ENCODE measurements at places on chromosomes 7 and 10.

GRCh38 chr10:35635576-35635975, 6.5 kb downstream of the FZD8 start:
- DNase-seq: no peak

DNA sequence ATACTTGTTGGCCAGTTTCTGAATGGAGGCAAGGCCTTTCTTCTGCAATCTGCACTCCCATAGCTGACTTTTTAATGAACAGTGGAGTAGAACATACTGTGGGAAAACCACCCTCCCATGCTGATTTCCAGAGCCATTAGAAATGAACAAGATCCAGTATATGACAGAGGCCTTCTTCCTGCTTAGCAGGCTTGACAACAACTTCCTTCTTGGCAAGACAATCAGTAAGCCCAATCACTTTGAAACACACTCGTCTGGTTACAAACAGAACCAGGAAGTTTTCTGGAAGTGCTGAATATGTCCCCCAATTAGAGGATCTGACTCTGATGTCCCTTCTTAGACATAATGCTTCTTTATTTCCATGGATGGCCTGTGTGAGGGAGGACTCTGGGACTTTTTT, 103.4 kb downstream of the SAMD9 start:
- no peak for DNase-seq

- no peak for DNase-seq
Observed at GRCh38 chr10:5043716-5044115, 40.1 kb upstream of the AKR1C2 start.

GRCh38 chr7:152476551-152476950, 40.7 kb upstream of the KMT2C start:
- DNase-seq: no peak

DNA sequence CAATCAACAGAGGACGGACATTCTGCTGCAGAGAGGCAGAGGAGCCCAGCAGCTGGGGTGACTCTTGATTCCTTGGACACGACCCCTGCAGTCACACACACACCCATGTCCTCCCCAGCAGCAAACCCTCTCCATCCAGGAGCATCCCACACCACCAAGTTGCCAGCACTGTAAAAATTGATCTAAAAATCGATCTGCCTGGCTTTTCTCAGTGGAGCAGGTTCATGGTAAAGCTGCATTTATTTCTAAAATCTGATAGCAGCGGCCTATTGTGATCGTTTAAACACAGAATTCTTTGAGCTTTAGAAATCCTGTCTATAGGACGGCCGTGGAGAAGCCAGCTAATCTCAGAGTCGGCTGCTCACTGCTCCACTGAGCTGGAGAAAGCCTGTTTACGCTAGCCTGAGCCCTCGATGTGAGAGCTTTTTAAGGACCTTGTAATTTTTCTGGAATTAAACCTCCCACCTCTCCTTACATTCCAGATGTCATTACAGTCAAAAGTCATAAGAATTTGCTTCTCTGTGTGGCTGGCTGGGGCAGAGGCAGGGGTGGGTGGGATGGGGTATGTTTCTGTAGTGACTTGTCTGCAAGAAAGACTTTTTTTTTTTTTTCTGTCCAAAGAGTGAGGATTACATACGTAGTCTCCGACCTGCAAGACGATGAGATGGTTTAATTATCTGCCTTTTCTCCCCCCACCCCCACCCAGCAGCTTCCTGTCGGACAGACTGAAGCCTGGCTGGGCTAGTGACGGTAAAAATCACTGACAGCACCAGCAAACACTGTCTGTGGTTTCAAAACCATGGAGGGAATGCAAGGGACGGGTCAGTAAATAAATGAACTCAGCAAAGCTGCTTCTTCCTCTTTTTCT, 31.6 kb downstream of the TRIM8 start:
- no peak for DNase-seq

- no peak for DNase-seq
Observed at GRCh38 chr10:17668435-17669184, 24.7 kb downstream of the STAM start.

GRCh38 chr7:95960706-95961244, 188.4 kb downstream of the DYNC1I1 start:
- DNase-seq: no peak

DNA sequence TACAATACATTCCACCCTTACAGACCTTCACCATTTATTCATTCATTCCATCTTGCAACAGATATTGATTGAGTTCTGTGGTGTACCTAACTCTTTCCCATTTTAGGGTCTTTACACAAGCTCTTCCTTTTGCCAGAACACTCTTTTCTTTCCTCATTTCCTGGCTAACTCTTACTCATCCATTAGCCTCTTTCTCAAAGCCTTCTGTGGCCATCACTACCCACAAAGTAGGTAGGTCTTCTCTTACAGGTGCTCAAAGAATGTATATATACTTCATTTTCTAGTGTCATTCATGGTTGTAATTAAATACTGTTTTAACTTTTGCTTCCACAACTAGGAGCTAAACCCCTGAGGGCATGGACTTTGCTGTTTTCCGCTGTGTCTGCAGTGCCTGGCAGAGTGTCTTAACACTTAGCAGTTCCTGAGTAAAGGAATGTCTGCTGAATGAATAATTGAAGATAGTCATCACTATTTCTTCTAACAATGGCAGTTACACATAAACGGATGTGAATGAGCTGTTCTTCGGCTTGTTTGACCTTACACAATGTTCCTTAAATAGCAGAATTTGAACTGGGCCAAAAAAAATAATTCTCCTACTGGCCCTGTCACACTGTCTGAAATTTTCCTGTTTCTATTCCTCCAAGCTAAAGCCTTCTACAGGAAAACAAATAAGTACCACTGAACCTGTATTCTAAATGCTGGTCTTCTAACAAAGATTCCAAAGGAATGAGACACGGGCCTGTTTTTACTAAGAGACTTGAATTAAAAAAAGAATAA, 15.1 kb downstream of the BCAP29 start:
- no peak for DNase-seq

GRCh38 chr10:79103585-79103984, 34.8 kb downstream of the ZMIZ1 start:
- no peak for DNase-seq

DNA sequence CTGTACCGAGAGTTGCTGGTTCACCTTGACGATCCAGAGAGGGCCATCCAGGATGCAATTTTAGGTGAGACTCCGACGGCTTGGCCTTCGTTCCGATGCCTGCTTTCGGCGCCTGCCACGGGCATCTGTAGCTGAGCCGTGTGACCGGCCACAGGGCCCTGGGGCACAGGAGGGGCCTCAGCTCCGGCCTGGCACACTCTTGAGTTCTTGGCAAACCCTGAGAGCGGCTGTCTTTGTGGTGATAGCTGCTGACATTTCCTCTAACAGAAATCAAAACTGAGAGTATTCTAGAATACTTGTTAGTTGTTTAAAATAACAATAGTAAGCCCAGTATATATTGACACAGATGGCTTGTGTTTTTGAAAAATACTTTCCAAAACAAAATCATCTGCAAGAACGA, 52.2 kb upstream of the SUN1 start:
- no peak for DNase-seq

- no peak for DNase-seq
Observed at GRCh38 chr10:101752241-101752640, 23.7 kb downstream of the FGF8 start.

DNA sequence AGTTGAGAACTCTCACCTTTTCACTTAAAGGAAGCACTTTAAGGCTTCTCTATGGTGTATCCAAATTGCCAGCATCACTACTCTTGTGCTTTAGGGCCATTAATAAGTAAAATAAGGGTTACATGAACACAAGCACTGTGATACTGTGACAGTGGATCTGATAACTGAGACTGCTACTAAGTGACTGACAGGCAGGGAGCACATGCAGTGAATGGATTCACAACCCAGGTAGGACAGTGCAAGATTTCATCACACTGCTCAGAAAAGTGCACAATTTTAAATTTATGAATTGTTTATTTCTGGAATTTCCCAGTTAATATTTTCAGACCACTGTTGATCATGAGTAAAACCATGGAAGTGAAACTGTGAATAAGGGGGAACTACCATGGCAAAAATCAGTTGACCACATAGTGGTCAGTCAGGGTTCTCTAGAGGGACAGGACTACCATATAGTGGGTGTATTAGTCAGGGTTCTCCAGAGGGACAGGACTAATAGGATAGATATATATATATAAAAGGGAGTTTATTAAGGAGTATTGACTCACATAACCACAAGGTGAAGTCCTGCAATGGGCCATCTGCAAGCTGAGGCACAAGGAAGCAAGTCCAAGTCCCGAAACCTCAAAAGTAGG, 20.9 kb upstream of the CYP51A1 start:
- no peak for DNase-seq

DNA sequence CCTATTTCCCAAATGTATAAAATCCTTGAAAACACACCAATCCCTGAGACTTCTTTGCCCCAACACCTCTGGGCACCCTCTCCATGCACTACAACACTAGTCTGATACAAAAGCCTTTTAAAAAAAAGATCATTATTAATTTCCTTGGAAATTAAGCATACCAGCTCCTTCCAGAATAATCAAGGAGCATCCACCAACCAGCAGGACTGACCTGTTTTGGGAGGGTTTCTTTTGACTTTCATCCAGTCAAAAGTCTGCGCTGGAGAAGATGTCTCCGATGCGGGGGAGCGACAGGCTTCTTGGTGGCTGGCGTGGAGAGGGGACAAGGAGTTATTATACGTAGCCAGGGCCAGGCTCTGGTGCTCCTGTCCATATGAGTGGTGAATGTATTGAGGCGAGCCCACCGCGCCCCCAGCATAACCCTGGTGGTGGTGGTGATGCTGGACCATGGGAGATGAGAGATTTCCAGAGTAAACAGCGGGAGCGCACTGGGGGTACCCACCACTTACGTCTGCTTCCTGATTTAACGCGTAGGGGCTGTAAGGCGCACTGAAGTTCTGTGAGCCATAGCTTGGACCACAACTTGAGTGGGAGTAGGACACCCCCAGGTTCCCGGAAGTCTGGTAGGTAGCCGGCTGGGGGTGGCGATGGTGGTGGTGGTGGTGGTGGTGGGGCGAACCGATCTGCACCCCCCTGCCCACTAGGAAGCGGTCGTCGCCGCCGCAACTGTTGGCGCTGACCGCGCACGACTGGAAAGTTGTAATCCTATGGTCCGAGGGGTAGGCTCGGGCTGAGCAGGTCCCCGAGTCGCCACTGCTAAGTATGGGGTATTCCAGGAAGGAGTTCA, 527 bp downstream of the HOXA1 start:
- no peak for DNase-seq

DNA sequence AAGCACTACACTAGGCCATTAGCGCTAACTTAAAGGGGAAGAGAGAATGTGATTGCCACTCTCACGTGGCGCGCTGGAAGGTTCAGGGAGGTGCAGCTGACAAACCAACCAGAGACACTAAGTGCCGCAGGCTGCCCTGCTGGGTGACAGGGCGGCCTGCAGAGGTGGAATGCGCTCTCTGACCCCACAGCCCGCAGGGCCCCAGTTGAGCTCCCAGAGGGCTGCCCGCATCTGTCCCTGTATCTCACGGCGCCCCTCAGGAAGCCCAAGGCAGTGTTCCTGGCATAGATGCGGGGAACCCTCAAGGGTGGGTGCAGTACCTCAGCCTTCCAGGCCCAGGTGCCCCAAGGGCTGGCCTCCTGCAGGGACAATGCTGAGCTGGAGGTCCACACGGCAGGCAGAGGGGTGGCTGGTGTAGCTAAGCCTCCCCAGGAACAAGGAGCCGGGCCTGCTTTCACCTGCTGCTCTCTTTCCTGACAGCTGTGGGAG, 66.6 kb downstream of the CALML3 start:
- DNase-seq: no peak

- no peak for DNase-seq
Observed at GRCh38 chr10:116753759-116754158, 11.4 kb upstream of the HSPA12A start.

DNA sequence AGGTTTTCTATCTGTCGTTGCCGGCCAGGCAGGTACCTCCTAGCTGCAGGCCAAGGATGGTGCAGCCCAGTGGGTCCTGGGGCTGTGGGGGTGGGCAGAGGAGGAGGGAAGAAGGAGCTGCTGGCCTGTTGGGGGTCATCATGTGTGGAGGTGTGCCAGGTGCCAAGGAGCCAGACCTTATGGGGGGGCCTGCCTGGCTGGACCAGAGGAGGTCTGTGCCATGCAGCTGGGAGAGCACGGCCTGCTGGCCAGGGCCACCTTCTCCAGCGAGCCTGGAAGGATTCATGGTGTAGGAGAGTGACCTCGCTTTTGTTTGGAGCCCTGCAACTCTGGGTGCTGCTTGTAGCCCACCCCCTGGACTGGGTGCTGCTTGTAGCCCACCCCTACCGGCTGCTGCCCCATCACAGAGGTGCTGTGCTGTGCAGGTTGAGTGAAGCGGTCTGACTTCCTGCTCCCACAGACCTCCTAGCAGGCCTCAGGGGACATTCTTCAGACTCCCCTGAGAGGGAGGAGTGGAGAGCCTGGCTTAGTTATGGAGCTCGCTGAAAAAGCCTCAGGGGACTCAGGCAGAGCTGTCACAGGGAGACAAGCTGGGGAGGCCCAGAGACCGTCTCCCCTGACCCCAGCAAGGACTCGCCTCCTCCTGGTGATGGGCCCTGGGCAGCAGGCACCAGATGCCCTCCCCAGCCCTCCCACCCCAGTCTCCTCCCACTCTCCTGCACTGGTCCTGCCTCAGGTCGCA, 67.7 kb upstream of the AQP1 start:
- no peak for DNase-seq

DNA sequence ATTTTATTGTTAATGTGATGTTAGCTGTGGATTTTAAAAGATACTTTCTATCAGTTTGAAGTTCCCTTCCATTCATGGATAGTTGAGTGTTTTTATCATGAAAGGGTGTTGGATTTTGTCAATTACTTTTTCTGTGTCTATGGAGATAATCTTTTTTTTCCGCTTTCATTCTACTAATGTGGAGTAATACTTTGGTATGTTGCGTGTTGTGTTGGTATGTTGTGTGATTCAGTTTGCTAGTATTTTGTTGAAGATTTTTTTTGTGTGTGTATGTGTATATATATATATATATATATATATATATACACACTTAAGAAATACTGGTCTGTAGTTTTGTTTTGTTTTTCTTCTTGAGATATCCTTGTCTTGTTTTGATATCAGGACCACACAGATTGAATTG, 100.3 kb downstream of the CCSER2 start:
- no peak for DNase-seq

DNA sequence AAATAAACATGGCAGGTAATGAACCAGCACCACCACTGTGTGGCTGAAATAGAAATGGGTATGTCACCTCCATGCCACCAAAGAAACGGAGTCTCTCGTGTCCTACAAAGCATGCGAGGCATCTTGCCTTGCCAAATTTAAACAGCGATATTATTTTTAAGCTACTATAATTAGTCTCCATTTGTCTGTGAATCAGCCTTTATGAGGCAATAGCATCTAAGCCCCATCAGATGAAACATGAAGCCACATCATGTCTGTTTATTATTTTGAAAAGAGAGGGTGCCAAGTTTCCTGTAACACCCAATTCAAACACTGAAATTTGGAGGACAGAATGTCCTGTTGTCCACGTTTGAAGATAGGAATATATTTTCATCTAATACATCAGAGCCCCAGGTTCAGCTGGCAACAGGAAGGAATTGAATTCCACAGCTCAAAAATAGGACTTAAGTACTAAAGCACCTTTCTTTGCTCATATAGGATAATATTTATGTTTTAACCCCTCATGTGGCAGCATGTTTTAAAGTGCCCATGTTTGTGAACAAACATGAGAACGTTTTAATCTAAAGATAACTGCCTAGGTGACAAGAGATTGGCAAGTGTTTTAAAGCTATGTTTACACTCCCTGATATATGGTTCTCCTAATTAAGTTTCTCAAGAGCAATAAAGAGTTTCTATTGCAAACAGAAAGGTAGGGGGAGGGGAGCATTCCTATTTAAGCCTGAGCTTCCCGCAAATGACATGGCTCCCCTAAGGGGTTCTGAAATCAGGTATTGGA, 86.8 kb downstream of the SORBS1 start:
- no peak for DNase-seq
